Right lung (tissue), 10 donors: ENCODE measurements at places on chromosomes 4 and X. TPM values are rescaled to one million over a fixed set of nuclear protein-coding genes. Genes with fewer than 3 reads are reported as not detected.

- no peak for DNase-seq
These were observed 490.1 kb downstream of the RAPGEF2 start for GRCh38 chr4:159592898-159593556.

GRCh38 chrX:119121341-119121740 lies 6.3 kb downstream of the KIAA1210 start:
- DNase-seq, result peak; percentile 75

- no peak for DNase-seq
These were observed 92.6 kb upstream of the TLR2 start for GRCh38 chr4:153591441-153591840.

DNA sequence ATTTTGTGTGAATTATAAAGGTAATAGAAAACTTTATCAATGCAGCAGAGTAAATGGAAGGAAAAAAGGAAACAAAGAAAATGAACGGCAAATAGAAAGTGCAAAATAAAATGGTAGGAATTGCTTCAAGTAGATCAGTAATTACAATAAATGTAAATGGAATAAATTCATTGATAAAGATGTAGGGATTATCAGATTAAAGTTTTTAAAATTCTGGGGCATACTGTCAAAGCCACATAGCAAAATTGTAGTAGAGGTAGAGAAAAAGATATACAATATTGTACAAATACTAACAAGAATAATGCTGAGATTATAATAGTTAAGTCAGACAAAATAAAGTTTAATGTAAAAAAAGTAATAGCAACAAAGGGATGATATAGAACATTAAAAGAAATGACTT lies 94.7 kb downstream of the SMIM20 start:
- no peak for DNase-seq

DNA sequence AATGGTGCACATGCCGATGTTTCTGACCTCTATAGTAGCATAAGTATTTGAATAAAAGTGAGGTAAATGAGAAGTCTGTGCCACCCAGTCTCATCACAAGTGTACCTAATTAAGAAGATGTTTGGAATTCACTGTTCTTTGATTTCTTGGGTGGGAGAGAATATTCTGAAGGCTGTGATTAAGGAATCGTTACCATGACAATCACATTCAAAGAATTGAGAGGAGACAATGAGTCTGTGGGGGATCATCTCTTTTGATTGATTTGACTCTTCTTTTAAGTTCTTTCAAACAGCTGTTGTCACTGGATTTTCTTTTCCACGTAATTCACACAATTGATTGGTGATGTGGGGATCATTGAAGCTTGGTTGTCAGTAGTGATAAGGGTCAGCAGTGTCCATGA lies 18.1 kb downstream of the FHL1 start:
- no peak for DNase-seq

GRCh38 chr4:119564106-119564505 lies 64.5 kb downstream of the PDE5A start:
- no peak for DNase-seq

DNA sequence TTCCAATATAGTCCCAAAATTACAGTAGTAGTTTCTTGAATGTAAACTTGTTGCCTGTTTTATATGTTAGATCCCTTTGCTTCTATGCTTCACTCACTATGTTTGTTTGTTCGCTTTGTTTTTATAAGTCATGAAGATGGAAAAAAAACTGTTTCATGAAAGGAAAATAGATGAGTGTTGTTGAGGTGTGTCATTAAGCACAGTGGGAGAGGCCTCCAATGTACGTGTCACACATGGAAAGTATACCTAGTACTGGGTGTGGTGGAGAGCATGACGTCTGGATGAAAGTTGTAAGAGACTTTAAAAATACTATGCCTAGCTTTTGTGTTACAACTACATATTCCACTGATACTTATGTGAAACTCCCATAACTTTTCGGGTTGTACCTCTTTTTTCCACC lies 28.4 kb downstream of the PLS3 start:
- DNase-seq, result no peak

GRCh38 chr4:75343333-75343732 lies 170.9 kb downstream of the RCHY1 start:
- no peak for DNase-seq

- no peak for DNase-seq
These were observed 92.7 kb downstream of the STK32B start for GRCh38 chr4:5143940-5144339.

- DNase-seq, result no peak
These were observed 882 bp downstream of the MRFAP1 start for GRCh38 chr4:6641164-6641970.

DNA sequence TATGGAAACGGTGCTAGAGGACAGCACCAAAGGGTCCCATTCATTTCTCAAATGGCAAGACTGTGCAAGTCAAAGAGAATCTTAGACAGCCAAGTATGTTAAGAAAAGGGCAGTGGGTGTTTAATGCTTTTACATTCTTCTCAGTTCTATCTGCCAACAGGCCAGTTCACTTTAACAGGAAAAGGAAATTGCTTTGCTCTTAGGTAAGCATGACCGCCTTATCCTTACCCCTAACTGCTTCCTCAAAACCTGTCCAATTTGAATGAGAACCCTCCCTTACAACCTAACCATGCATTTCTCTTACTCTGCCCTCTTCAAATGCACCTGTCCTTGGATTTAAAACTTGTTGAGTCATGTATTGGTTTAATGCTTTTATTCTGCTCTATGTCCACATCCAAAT lies 44.5 kb upstream of the BLTP1 start:
- no peak for DNase-seq

DNA sequence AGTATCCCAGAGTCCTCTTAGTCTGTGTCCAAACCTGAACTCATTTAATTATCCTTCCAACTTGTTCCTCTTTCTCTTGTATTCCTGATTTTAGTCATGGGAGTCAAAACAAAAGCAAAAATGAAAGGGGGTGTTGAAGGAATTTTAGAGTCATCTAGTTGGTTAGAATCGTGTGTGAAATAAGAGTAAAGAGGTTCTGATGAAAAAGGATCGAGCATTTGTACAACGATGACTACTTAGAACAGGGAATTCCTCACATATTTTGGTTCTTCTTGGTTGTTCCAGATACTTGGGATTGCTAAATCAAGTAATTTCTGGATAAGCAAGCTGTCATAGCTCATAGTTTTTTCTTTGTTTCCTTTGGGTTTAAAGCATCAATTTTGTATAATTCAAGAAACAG lies 194.4 kb downstream of the BCOR start:
- DNase-seq, result no peak

GRCh38 chr4:125781651-125782050 lies 466.9 kb downstream of the FAT4 start:
- peak; percentile 44 for DNase-seq

GRCh38 chr4:44756559-44756958 lies 30.2 kb upstream of the GNPDA2 start:
- no peak for DNase-seq

The ADGRG4 gene
- not detected for polyA plus RNA-seq

The USP11 gene
- 103 TPM for polyA plus RNA-seq

The NEUROG2 gene
- polyA plus RNA-seq, result not detected

The ZNF711 gene
- polyA plus RNA-seq, result 79.5 TPM

The KIAA1210 gene
- 1.4 TPM for polyA plus RNA-seq
